ENCODE measurements at places on chromosomes 5 and 9.

- no peak for DNase-seq
These were observed 48.7 kb downstream of the PIK3R1 start for GRCh38 chr5:68264024-68264956.

DNA sequence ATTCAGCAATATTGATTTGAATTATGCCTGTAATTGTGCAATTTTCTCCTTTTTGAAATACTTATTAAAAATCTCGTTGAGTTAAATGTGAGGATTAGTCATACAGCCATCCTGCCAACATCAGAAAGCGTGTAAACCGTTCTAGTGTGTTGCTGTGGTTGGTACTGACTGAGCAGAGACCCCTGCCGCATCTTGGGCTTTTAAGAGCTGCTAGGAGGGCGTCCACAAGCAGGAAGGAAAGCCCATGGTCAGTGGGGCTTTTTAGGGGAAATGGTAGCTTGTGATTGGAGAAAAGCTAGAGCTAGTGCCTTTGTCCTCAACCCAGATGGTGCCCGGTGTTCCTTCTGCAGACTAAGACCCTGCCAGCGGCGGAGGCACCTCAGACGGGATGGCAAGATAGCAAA is 1.3 kb downstream of the SDHA start:
- no peak for DNase-seq

DNA sequence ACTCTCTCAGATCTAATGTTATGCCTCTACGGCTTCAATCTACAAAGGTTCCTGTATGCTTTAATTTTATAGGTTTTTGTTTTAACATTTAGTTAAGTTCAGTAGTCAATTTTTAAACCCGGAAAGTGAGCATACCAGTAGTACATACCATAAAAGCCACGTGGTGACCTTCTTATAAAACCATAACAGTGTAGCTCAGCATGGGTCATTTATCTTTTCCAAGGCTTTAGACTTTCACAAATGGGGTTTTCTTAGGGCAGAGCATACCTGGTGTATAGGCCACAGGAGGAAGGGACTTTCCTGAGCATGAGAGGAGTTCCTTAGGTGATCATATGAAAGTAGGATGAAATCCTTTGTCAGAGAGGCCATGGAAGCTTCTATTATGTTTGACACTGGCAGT is 23.2 kb downstream of the ECM2 start:
- DNase-seq, result no peak

DNA sequence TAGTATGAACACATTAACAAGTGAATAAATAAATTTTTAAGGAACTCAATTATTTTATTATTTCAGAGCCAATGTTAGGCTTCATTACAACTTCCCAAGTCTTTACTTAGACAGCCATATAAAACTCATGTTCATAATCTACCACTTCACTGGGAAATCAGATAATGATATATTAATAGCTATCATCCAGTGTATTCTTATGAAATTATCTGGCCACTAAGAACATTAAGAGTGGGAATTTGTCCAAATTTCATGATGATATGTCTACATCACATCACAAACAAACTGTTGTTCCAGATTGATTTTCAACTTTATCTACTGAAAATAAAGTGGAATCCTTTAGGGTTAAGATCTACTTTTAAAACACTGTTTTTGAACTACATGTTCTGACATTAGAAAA is 668.6 kb downstream of the EFNA5 start:
- no peak for DNase-seq

DNA sequence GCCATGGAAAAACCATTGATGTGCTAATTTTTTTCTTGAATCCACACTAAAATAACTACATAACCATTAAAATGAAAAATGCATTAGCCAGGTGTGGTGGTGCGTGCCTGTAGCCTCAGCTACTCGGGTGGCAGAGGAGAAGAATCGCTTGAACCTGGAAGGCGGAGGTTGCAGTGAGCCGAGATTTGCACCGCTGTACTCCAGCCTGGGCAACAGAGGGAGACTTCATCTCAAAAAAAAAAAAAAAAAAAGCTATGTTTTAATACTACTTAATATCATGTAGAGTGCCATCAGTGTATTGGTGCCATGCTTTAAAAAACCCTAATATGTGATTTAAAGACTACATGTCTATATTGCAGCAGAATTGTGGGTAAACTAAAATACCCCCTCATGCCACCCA is 58.9 kb downstream of the NDFIP1 start:
- no peak for DNase-seq

DNA sequence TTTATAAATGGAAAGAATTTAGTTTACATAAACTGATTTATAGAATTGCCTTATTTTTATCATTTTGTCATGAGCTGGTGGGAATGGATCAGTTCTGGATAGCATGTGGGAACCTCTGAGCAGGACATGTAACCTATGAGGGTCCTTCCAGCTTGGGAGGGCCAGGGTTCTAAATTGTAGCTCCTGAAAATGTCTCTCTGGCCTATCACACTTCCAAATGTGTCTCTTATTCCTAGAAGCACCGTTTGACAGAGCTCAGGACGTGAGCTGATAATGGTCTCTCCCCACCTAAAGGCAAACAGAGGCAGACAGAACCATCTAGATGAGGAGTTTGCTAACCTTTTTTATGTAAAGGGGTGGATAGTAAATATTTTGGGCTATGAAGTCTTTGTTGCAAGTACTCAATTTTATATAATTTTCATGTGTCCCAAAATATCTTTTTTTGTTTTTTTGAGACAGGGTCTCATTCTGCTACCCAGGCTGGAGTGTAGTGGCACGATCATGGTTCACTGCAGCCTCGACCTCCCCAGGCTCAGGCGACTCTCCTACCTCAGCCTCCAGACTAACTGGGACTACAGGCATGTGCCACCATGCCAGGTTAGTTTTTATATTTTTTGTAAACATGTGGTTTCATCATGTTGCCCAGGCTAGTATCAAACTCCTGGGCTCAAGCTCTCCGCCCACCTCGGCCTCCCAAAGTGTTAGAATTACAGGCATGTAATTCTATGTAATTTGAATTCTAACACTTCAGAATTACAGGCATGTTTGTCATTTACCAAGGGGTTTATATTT is 4.0 kb downstream of the TRAF1 start:
- DNase-seq, result no peak

GRCh38 chr9:84207491-84207951 is 133.0 kb downstream of the SLC28A3 start:
- DNase-seq, result no peak

- DNase-seq, result no peak
These were observed 30.4 kb upstream of the NOTCH1 start for GRCh38 chr9:136576269-136576626.

GRCh38 chr9:121648799-121649198 is 2.6 kb upstream of the DAB2IP start:
- DNase-seq, result no peak

DNA sequence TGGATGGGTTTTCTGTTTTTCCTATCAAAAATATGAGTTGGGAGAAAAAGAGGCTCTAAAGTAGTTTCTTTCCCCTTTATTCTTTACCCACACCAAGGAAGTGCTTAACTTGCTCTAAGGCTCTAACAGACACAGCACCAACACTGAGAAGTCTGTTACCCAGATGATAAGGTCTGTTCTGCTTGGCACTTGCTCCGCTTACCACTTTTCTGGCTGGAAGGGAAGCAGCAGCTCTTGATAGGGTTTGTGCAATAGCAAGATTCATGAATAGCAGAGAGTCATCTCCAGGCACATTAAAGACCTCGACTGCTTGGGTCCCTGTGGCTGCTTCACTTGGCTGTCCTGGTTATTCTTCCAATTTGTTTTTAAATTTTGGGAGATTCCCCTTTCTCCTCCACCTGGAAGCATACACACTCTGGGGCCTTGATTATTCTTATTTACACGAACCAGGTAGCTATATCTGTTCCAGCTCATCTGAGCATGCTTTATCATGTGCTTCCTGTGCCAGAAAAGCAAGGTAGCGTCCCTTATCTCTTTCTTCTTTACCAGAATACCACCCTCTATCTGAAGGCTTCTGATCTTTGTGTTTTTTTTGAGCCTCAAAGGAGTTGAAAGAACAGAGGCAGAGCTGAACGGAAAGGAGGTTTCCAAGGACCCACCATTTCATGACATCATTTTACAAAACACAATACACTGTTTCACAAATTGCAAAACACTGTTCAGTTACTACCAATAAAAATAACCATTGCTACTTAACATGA is 24.8 kb downstream of the PPP3R2 start:
- DNase-seq, result no peak

- DNase-seq, result no peak
These were observed 9.0 kb upstream of the IFNA8 start for GRCh38 chr9:21399956-21400355.

GRCh38 chr9:92482329-92482728 is at the start of gene ASPN:
Gene ASPN (minus strand): TSS chr9:92482506.
- no peak for DNase-seq

GRCh38 chr5:39224196-39224761 is 4.9 kb upstream of the FYB1 start:
- DNase-seq, result no peak

- no peak for DNase-seq
These were observed 2.1 kb downstream of the ECPAS start for GRCh38 chr9:111481885-111482636.

DNA sequence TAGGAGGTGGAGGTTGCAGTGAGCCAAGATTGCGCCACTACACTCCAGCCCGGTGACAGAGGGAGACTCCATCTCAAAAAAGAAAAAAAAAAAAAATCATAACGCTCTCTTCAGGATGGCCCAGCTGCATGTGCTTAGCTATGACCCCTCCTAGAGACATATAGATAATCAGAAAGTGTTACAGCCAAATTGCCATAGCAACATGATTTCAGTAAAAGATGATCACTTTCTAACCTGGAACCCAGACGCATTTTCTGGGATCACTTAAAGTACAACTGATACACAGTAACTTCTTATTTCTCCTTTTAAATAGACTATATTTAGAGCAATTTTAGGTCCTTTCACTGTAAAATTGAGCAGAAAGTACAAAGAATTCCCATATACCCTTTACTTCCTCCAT is 372.9 kb downstream of the CDH18 start:
- no peak for DNase-seq

DNA sequence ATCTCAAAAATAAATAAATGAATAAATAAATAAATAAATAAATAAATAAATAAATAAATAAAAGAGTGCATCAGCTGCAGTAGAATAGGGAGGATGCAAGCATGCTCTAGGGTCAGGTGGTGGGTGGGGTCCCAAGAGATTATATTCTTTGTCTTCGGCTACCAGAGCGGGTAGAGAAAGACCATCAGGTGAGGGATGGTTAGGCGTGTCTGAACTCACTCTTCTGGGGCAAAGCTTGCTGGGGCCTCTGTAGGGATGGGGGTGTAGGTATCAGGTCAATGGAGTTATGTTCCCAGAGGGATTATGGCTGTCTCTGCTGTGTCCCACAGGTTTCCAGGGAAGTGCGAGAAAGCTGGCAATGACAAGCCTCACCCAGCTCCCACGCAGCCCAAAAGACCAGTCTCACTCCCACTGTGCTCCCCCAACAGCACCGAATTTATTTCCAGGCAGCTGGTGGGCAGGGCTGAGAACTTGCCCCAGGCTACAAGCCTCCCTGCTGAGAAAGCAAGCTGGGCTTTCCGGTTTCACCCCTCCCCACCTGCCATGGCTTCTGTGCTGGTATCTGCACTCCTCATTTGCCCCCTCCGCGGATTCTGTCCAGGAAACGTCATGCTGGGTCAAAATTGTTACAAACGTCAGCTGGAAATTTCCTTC is 180.8 kb downstream of the LURAP1L start:
- no peak for DNase-seq

GRCh38 chr5:142837081-142837725 is 67.0 kb downstream of the ARHGAP26 start:
- no peak for DNase-seq

- DNase-seq, result no peak
These were observed 345.2 kb downstream of the GLIS3 start for GRCh38 chr9:3954331-3955304.

GRCh38 chr5:171442287-171443042 is 23.0 kb downstream of the FGF18 start:
- DNase-seq, result no peak

DNA sequence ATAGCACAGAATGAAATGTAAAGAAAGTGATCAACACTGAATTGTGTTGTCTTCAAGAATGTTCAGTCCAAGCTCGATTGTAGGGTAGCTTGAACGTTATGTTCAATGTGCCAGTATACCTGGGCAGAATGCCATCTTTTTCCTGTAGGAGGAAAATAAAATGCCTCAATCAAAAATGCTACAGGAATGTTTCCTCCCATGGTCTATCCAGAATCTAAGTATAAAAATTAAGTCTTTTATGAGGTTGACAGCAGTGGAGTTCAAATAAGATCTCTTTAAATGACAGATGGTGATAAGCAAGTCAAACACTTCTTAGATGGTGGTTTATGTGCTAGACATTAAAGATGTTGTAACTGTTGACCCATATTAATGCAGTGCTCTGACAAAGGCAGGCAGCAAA is 488.6 kb downstream of the CSNK1G3 start:
- no peak for DNase-seq

DNA sequence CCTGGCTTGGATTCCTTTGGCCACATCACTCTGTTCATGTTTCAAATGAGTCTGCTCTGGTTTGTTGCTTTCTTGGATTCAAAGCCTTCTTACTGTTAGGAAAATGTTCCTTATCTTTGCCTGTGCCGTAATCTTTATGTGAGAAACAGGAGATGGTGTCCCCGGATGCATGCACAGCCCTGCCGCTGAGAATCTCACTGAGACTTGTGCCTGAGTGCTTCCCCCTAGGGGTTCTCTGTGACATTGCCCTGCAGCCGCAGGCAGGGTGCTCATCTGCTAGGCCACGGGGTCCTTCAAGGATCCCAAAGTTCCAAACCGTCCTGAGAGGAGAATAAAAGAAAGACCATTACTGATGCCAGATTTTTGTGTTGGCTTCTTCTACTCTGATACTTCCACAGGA is 81.4 kb upstream of the ANKRD55 start:
- DNase-seq, result peak; percentile 8

GRCh38 chr5:171520300-171521174 is 101.1 kb downstream of the FGF18 start:
- no peak for DNase-seq

- no peak for DNase-seq
These were observed 101.3 kb upstream of the ICE1 start for GRCh38 chr5:5321137-5321536.

DNA sequence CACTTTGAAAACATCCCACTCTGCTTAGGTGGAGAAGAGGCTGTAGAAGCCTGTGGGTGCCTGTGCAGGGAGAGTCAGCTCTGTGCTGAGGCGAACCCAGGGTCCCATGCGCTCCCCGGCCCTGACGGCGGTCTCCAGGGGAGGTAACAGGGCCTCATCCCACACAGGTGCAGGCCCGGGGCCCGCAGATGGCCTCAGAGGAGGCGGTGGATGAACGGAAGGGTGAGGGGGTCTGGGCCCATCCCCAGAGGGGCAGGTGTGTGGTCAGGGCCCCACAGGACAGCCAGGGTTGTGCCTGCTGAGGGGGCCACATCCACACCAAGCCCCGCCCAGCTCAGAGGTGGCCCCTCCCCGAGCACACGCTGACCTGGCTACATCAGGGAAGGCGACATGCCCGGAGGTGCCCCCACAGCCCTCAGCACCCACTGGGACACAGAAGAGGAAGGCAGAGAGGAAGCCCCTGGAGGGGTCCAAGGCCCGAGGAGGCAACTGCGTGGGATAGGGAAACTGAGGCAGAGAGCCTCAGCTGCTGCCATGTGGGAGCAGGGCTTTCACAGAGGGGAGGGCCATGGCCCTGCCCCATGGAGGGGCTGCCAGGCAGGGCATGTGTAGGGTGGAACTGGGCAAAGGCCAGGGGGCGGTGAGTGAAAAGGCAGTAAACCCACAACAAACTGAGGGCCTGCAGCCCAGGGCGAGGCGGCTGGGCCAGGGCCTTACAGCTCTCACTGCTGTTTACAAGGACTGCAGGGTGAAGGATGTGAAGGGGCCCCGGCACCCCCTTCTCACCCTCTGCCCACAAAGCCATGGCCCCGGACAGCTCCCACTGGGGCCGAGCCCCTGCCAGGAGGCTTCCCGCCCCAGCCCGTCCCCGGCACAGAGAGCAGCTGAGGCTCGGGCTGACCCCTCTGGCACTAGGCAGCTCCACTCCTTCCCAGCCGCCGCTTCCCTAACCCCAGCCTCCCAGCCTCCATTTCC is 29.5 kb downstream of the EXD3 start:
- DNase-seq, result no peak
